ENCODE measurements at places on chromosomes 5 and 9.

- DNase-seq: no peak
These were observed 198.0 kb downstream of the MED10 start for GRCh38 chr5:6180231-6180872.

- DNase-seq: no peak
These were observed 183.2 kb downstream of the ACTL7B start for GRCh38 chr9:108672475-108673190.

DNA sequence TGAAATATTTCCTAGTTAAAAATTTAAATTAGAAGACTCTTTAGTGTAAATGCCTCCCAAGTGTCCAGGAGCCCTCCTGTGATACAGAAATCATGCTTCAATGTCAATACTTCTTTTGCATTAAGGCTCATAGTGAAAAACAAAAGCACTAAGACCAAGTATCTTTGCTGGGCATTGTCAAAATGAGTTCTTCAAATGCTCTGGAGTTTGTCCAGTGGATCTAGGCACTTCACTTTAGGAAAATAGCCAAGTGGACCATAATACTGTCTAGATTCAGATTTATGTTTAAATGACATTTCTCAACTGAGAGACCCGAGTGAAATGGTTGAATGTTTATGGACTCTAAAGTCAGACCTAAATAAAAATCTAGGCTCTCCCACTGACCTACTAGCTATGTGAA is 21.3 kb upstream of the CCDC112 start:
- DNase-seq: no peak

- no peak for DNase-seq
These were observed 96.7 kb upstream of the GRHPR start for GRCh38 chr9:37325778-37326177.

- peak; percentile 18 for DNase-seq
These were observed 161.2 kb upstream of the PITX1 start for GRCh38 chr5:135195270-135195608.

DNA sequence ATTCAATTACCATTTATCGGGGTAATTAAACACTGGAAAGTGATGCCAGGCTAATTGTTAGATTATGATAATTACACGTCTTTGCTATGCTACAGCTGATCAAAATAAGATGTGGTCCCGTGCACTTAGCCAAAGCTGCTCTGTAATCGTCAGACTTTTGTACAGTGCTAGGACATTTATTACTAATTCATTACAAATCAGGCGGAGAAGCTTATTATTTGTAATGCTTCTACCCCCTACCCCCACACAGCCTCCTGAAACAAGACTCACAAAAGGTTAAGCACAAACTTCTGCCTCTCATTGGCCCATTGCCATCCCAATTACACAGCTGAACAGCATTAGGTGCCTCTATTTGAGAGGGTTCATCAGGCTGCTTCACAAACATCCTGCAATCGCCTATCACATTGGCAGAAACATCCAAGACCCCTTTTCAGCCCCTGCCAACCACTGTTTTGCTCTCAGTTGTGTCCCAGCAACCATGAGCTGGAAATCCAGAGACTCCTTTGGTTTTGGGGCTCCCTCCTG is 232.7 kb downstream of the EFNA5 start:
- peak; percentile 24 for DNase-seq

GRCh38 chr9:137878146-137878941 is 762 bp downstream of the CACNA1B start:
- DNase-seq: no peak

DNA sequence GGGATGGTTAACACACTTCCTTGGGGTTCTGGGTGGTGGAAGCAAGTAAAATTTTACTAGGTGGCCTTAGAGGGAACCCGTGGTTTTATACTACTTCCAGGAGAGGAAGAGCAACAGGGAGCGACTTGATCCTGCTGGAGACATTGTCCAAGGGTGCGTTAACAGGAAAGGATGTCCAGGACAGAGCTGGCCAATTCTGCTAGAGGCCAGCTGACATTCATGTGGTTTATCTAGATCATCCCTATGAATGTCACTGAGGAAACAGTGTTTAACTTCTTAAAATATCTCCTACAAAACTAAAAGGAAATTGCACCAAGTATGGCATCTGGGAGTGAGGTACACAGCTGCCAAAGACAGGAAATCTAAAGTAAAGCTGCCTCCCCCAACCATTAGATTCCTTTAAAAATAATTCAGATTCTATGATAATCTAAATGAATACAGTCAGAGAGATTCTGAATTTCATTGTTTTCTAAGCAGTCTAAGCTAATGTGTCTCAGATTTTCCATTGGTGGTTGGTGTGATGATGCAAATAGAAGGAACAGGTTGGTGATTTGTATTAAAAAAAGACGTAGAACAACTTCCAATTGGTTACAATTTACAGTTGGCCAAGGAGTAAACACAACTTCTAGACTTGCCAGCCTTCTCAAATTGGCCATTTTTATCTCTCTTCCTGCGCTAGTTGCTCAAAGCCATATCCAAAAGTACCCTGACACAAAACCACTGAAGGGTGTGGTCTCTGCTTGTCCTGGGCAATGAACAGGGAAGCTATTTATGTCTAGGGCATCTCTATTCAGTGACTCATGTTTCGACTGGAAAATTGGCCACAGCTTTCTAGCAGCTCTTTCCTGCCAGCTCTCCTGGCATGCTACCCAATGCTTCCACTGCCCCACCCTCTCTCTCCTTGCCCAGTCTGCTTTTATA is 574.7 kb upstream of the MEF2C start:
- DNase-seq: peak; percentile 94

- no peak for DNase-seq
These were observed 69.8 kb upstream of the DAB2 start for GRCh38 chr5:39494534-39494933.

- no peak for DNase-seq
These were observed 137.4 kb downstream of the STK32A start for GRCh38 chr5:147372191-147372590.

- no peak for DNase-seq
These were observed 27.1 kb downstream of the ZNF608 start for GRCh38 chr5:124719113-124719967.

- no peak for DNase-seq
These were observed 256.0 kb downstream of the TMEM167A start for GRCh38 chr5:82820961-82821845.

DNA sequence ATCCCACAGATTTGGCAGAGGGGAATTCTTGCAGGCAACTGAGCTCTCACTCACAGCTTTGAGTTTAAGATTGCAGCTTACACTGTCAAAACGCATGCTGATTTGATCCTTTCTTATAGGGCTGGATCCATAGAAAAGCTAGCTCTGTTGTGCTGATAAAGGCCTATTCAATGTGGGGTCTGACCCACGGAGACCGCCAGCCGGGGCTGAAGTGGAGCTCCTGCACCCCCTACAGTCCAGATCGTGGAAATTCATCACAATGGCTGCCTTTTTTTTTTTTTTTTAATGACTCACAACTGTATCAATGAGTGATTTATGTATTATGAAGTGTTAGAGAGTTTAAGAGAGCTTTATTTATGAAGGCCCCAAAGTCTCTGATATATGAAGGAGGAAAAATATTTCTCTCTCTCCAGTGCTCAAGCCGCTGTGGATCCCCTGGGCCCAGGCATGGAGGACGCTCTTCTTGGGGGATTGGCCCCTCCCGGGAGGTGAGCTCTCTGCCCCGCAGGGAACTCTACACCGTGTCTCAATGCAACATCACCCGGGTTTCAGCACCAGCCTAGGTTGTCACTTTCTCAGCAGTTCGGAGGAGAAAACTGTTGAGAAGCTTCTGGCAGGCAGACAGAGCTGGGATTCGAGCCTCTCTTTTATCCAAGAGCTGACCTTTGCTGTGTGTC is 700.2 kb downstream of the IRX1 start:
- no peak for DNase-seq

DNA sequence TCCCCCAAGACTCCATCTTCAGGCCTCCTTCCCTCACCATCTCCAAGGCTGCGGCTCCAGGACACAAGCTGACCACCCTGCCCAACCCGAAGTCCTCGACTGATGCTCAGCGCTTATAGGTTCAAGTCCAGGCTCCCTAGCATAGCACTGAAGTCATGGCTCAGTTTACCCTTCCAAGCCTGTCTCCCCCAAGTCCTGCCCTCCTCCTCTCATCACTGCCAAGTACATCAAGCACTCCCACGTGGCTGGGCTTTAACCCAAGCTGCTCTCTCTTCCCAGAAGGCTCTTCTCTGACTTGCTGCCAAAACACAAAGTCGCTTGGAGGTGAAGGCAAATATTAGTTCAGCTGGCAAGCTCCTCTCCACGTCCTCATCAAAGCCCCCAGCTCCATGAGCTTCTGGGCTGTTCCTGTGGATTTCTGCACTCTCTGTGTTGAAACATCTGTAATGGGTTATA is 22.1 kb upstream of the MARCHF6 start:
- DNase-seq: peak; percentile 97

DNA sequence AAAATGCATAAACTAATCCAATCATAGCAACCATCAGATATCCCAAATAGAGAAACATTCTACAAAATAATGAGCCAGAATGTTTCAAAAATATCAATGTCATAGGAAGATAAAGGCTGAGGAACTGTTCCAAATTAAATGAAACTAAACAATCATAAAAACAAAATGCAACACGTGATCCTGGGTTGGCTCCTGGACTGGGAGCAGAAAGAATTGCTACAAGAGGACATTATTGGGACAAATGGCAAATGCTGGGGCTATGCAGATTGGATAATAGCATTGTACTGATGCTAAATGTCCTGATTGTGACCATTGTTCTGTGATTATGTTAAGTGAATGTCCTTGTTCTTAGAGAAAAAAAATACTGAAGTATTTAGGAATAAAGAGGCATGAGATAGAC is 54.2 kb upstream of the AKNA start:
- no peak for DNase-seq
